Frontal cortex (tissue), 4 donors: ENCODE measurements at places on chromosomes 5 and 9.

DNA sequence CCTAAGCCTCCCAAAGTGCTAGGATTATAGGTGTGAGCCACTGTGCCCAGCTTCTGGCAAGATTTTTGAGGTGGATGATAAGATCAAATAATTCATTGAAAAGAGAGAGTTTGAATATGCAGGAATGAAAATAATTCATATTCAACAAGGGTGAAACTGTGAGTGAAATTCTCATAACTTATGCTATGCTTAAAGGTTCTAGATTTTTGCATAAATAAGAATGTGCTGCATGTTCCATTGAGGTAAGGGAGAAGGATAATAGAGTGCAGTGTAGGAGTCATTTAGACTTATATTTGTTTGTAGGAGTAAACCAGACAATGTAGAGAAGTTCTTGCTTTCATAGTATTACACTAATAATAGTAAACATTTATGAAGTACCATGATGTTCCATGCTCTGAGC lies 12.2 kb upstream of the PCDHB2 start:
- DNase-seq, result no peak

- DNase-seq, result no peak
These were observed 43.7 kb upstream of the TTC1 start for GRCh38 chr5:159965031-159965837.

- no peak for DNase-seq
These were observed 125.3 kb upstream of the ABCA1 start for GRCh38 chr9:105053209-105053652.

GRCh38 chr5:102596113-102596512 lies 97.3 kb upstream of the SLCO6A1 start:
- DNase-seq, result no peak

DNA sequence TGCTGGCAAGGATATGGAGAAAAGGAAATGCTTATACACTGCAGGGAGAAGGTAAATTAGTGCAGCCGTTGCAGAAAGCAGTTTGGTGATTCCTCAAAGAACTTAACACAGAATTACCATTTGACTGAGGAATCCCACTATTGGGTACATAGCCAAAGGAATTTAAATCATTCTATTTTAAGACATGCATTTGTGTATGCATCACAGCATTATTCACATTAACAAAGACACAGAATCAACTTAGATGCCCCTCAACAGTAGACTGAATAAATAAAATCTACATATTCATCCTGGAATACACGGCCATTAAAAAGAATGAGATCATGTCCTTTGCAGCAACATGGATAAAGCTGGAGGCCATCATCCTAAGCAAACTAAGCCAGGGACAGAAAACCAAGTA lies 510.1 kb upstream of the CDH9 start:
- no peak for DNase-seq

DNA sequence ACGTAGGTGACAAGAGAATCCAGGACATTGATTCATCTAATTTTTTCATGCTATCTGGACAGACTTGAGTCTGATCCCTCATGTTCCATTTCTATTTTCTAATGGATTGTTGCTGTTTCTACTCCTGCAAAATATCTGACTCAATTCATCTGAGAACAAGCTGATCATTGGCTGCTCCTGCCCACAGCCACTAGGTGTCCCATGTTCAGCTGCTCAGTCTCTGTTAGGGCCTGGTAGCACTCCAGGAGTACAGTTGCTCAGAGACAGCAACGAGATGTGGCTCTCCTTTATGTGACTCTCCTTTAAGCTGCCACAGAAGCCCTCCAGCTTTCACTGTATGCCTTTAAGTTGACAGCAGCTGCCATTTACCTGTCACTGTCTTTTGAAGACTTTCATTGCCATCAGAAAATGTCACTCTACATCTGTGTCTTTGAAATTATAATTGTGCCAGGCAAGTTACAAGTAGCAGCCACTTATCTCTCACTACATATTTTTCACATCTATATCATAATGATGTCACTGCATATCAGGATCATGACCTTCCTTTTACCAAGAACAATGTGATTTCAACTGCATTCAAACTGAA lies 1944.2 kb upstream of the NUDT12 start:
- DNase-seq, result no peak

GRCh38 chr5:157050050-157050449 lies 8.9 kb downstream of the HAVCR1 start:
- DNase-seq, result no peak

DNA sequence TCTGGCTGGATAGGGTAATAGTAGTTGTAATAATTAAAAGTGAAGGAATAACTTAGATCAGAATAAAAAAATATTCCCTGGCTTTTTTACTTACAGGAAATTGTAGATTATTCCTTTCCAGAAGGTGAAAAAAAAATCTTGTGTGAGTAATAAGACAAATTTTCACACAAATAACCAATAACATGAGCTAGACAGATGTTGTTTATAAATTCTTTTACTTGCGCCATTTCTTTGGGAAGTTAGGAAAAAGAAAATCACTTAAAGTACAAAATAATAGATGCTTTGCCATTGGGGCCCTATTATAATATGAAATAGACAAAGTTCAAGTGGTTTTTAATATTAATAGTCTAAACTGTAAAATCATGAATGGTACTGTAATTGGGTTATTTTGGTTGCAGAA lies 204.1 kb downstream of the ARRDC3 start:
- DNase-seq, result no peak

DNA sequence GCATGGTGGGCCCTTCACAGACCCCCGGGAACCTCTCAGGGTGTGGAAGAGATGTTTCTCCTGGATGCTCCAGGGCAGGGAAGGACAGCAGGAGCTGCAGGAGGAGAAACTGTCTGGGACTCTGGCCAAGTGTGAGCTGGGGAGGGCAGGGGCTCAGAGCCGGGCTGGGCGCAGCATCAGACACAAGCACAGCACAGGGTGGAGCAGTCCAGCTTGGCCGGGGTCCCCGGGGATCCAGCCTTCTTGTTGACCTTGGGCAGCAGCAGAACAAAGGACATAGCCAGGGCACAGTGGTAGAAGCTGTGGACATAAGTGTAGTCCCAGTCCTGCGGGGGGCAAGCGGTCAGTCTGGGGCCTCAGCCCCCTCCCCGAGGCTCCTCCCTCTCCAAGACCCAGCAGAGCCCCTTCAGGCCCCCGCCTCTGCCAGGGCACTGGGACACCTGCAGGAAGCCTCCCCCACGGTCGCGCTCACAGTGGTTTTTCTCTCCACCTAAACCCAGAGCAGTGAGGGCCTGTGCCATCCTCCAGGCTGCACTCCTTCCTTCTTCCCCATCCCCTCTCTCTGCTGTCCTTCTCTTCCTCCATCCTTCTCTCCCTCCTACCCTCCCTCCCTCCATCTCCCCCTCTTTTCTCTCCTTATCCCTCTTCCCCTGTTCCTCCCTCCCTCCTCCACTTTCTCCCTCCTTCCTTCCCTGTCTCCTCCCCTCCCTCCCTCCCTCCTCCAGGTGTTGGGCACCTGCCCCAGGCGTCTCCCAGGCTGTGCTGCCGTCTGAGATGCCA lies 10.1 kb downstream of the MYMK start:
- DNase-seq, result no peak

- DNase-seq, result no peak
These were observed 28.2 kb downstream of the LPCAT1 start for GRCh38 chr5:1495525-1495897.

GRCh38 chr9:80191108-80191507 lies 619.3 kb downstream of the TLE4 start:
- no peak for DNase-seq

GRCh38 chr9:99054581-99054980 lies 50.3 kb upstream of the TGFBR1 start:
- no peak for DNase-seq

- DNase-seq, result no peak
These were observed 200.6 kb upstream of the ZNF618 start for GRCh38 chr9:113675475-113675941.

GRCh38 chr9:75589497-75589896 lies 301.0 kb upstream of the PCSK5 start:
- DNase-seq, result no peak

DNA sequence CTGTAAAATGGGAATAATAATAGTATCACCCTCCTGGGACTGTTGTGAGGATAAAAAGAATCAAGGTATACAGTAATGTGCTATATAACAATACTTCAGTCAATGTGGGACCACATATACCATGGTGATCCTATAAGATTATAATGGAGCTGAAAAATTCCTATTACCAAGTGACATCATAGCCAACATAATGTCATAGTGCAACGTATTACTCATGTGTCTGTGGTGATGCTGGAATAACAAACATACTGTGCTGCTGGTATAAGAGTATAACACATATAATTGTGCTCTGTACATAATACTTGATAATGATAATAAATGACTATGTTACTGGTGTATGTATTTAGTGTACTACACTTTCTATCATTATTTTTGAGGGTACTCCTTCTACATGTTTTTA lies 38.1 kb downstream of the LIFR start:
- DNase-seq, result no peak

DNA sequence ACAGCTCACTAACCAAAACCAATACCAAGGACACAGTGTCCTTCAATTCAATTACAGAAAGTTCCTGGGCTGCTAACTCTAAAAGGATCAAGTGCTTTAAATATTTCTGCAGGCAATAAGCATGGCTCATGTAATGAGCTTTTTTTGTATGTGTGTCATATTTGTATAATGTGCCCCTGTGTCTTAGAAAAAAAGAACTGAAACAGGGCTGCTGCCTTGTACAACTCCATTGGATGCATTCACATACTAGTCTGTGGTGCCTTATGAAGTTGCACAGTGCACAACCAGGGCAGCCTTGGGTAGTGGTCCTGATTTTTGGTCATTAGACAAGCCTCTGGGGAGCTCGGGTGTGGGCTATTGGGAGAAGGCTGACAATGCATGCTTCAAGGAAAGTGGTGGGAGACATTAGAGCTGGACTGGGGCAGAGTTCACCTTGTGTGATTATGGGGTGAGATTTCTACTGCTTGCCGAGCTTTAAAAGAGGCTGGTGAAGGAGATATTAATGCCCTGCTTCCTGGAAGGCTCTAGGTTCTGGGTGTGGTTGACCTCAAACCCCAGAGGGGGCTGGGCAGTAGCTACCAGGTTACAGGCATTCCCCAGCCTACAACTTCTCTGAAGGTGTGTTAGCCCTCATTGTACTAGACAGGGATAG lies 3.6 kb upstream of the CPEB4 start:
- DNase-seq, result no peak

DNA sequence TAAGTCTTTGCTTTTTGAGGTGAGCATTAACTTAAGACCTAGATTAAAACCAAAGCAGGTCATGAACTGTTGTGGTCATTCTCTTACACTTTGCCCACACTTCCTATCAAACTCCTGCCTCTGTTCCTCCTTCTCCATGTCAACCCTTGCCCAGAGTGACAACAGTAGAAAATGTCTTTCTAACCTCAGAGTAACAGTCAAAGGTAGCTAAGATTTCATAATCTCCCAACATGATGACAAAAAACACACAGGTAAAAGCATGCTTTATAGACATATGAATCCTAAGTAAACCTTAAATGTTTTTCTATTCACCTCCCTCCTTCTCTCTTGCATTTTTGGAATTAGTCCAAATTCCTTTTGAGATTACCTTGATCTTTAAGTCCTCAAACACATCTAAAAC lies 422.3 kb downstream of the SPATA31D1 start:
- DNase-seq, result no peak

DNA sequence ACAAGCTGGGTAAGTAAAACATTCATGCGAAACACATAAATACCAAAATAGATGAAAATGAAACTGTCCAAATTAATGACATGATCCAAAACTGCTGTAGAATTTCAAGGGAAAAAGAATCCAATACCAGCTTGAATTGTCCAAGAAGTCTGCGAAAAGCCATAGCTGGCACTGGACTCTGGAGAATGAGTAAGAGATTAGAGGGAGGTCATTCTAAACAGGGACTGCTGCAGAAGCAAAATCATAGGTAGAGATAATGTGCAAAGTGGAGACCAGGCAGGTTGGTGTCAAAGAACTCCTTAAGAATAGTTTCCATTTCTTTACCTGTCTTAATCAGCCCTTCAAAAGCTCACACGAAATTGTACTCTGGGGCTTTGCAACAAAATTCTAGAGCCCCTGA lies 162.5 kb downstream of the NFIB start:
- no peak for DNase-seq

DNA sequence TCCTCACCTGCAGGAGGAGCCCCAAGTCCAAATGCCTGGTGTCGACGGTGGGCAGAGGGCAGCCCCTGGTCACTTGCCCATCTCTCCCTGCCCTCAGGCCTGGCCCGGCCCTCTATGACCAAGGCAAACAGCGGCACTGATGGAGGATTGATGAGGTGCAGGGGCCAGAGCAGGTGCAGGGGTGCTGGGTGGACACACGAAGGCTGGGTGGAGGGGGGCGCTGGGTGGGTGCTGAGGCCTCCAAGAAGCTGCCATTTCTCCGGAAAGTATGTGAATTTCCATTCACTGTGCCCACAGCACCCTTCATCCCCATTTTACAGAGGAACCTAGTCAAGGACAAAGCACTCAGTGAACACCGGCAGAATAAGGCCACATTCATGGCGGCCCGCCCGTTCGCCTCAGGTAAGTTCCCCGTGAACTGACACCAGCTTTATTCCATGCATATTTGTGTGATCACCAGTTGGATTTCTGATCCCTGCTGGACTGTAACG lies 143.8 kb upstream of the PPP1R26 start:
- DNase-seq, result no peak

DNA sequence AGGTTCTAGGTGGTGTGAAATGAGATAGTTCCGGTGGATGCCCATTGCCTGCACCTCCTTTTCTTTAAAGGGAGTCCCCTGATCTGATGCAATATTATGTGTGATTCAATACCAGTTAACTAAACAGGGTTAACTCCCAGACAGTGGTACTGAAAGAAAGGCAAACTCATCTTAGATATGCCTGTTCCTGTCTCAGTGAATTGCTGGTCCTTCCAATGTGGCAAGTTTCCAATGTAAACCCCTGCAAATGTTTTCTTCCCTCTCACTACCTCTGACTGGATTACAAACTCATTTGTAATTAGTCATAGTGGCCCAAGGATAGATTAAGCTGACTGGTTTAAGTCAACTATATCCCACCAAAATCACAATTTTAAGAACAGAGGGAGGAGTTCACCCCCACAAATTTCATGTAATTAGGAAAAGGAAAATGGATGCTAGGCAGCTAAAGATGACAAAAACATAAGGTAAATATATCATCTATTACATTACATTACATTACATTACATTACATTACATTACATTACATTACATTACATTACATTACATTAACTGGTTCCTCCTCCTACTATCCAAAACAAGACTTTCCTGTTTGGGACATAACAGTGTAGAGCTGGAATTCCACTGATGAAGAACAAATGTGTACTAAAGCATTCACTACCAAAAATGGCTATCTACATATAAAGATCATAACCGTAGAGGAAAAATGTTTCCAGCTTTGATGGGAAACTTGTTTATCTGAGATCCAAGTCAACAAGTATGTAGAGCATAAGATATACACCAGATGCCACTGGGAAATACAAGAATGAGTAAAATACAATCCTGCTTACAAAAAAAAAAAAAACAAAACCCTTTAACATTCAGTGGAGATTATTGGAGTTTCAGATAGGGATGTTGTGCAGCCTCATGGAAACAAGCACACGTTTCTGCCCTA lies 121.5 kb upstream of the SNX2 start:
- DNase-seq, result no peak

- no peak for DNase-seq
These were observed 422.5 kb downstream of the KDM4C start for GRCh38 chr9:7180247-7180646.
